ENCODE measurements at places on chromosomes 16 and 17. TPM values are rescaled to one million over a fixed set of nuclear protein-coding genes. Genes with fewer than 3 reads are reported as not detected.

Gene NTN1
- total RNA-seq: not detected

Gene KRT27
- total RNA-seq: not detected

Gene CD300E
- not detected for total RNA-seq

Gene C16orf74
- total RNA-seq: 0.98 TPM

Gene PIK3R6
- total RNA-seq: 4.2 TPM

Gene ESRP2
- not detected for total RNA-seq

Gene ABI3
- total RNA-seq: 73.2 TPM

Gene ELMO3
- 8.0 TPM for total RNA-seq

Gene TBC1D3E
- not detected for total RNA-seq

Data from T-helper 1 cell treated with Interleukin-12 subunit alpha and Interleukin-12 subunit beta and Interleukin-4 antibody, amounts not matched to agents 30 ng/mL and 1 ng/mL, for 36 hours (primary cell).